ENCODE measurements at places on chromosomes 3 and 15. TPM values are rescaled to one million over a fixed set of nuclear protein-coding genes. Genes with fewer than 3 reads are reported as not detected.

DNA sequence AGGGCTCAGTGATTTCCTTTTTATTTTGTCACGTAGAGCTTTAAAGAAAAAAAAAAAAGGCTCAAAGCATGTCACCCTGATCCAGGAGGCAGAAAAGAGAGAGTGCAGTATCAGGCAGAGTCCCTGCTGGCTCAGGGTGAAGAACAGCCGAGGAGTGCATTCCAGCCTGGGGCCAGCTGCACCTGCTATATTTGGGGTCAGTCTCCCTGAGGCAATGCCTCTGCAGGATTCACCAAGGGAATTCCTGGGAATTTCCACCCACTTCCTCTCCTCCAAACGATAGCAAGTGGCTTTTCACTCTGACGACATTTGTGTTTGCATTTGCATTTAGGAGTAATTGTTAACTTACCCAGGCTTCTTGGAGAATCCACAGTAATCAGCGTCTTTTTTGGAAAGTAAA lies 202.9 kb upstream of the CTNNB1 start:
- DNase-seq = no peak

DNA sequence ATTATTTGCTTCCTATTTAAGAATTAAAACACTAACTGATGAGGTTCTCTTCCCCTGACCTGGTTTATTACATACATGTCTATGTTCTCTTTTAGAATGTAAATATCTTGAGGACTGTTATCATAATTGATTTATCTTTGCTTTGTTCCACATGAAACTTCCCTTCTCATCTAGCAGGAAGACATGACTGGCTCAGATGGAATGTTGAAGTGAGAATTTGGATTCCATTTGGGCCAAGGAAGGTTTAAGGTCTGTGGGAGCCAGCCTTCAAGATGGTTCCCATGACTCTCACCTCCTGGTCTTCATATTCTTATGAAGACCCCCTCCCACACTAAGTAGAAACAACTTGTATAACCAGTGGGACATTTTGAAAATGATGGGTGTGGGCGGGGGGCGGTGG lies 222.2 kb upstream of the GADL1 start:
- DNase-seq = no peak

DNA sequence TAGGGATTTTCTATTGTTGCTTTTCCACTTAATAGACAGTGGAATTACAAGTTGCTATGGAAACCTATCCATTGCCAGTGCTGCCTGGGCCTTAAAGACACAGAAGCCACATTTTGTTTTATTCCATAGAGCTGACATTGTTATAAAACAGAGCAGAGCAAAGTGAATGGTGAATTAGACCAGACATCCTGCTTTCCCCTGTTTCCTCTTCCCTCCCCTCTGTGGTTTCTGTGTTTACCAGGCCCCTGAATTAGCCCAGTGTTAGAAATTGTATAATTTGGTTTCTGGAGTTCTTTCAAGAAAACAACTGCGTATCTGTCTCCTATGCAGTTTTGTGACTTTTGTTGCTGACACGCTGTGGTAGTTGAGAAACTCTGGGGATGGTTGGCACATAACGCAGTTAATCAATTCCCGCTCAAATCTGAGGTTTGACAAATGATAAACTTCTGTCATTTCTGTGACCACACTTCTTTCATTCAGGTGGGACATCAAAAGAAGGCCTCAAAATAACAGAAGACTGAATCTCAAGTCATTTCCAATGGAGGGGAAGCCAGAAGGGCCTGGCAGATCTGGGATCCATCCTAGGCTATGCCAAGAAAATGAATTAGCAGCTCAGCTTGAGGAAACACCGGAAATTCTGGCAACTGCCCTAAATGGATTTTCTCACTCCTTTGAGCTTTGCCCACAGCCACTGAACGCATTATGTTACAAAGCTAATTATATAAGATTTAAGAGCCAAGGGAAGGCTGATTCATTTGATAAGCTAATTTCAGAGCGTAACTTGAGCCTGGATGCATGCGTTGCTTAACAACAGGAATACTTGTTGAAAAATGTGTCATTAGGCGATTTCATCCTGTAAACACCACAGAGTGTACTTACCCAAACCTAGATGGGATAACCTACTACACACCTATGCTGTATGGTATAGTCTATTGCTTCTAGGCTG lies 46.9 kb downstream of the NR1D2 start:
- no peak for DNase-seq

- no peak for DNase-seq
Observed at GRCh38 chr3:174498638-174499037, 360.5 kb upstream of the NAALADL2 start.

DNA sequence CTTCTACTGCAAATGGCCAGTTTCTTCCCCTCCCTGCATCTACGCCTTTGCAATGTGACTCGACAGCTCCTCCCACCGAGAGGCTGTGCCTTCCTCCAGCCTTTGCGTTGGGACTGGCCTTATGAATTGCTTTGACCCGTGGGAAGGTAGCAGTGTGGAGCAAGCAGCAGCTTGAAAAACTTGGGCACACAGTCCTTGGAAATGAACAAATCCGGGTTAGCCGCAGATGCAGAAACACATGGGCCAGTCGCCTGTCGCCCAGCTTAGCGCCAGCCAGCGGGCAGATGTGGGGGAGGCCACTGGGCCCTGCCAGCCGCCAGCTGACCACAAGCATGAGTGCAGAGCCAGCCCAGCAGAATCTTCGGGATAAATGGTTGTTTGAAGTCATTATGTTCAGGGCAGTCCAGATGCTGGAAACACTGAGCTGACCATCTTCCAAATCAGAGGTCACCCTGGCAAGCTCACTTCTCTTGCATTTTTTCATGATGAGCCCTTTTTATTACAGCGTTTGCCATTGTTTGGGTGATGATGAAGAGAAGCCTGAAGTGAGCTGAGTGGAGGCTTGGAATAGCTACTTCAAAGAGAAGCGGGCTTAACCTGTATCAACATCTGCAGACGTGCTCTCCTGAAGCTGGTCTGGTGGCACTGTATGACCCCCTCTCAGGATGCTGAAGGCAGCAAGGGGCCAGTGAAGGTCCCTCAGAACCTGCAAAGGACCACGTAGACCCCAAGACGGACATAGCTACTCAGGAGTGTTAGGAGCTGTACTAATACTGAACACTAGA lies 9.8 kb downstream of the SELENOS start:
- no peak for DNase-seq

GRCh38 chr15:31098491-31098917 lies 3.0 kb downstream of the TRPM1 start:
- DNase-seq = no peak

GRCh38 chr3:186184021-186184420 lies 75.1 kb upstream of the ETV5 start:
- DNase-seq = no peak

ARPP21 gene
- not detected for total RNA-seq

MTFMT gene
- 12.6 TPM for total RNA-seq

SAMD7 gene
- not detected for total RNA-seq
